ENCODE measurements at places on chromosomes 7 and 10.

DNA sequence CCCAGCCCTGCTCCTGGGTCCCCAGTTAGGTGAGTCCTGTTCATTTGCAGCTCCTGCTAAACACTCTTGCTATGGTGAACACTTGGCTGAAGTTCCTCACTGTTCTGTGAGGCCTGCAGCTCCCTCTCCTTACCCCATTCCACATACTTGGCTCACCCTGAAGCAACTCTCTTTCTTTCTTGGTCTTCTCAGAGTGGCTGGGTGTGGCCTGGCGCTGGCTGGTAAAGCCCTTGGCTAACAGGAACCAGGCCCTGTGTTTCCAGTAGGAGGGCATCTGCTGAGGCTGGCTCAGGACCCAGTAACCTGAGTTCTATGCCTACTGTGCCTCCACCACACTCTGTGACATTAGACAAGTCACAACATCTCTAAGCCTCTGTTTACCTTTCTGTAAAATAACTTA, 53.1 kb upstream of the COL13A1 start:
- no peak for DNase-seq

GRCh38 chr10:123833170-123833850, 58.3 kb downstream of the CPXM2 start:
- no peak for DNase-seq

DNA sequence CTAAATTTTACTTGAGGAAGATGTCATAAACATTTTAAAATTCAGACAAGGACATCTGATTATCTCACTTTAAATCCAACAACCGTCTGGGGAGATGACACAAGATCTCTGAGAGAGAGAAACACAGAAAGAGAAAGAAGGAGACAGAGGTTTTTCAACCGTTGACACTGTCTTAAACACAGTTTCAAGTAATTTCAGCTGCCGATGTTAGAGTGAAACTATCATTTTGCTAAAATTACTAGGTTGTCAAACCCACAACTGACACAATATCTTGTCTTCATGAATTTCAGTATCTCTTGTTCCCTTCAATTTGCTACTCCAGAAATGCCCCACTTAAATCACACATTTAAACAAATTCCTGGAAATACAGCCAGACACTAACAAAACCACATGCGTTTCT, 174.8 kb downstream of the RAPGEF5 start:
- no peak for DNase-seq

DNA sequence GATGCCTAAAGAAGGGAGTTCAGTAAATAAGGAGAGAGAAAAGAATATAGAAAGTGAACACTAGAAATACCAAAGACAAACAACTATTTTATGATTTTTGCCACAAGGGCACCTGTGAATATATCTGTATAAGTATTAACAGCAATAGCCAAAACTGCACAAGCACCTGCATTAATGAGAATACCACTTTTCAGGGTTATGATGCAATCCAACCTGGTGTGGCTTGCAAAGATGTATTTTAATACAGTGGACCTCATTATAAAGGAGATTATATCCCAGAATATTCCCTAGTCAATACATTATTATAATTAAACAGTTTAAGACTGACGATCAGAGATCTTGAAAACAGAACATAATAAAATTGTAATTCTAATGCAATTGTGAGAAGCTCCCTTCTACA, 4.0 kb downstream of the BRAF start:
- no peak for DNase-seq

GRCh38 chr7:82012453-82012852, 242.6 kb upstream of the HGF start:
- DNase-seq = no peak

GRCh38 chr7:100867776-100868485, 744 bp downstream of the TRIP6 start:
- DNase-seq = peak; percentile 48

- DNase-seq = no peak
These were observed 16.5 kb downstream of the FAM131B start for GRCh38 chr7:143346018-143346417.

DNA sequence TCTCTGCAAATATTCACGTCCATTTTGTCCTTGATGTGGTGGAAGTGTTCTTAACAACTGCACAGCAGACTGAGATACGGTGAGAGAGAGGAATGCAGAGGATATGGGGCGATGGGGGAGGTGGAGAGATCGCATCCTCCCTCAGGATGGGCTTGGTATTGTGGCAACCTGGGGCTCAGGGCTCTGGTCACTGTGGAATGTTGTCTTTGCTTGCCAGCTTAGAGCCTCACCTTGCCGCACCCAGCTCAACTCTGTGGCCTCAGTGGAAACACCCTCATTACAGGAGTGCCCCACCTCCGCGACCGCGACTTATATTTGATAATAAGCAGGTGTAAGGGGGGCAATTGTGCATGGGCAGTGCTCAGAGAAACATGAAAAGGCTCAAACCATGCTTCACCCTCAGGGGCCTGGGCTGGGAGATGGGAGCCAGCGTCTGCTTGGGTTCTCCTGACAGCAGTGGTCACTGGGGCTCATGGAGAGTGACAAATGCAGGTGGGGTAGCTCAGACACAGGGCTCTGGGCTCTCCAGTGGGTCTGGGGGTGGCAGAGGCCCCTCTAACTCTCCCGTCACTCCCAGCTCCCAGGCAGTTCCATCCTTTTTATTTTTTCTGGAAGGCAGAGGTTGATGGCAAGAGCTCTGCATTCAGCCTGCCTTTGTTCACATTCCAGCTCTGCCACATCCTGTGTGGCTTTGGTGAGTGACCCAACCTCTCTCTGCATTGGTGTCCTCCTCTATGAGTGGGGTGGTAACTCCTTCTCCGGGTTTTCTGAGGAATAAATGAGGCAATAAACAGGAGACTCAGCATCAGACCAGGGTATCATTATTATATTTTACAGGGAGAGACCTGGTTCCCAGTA, 43.1 kb upstream of the EMX2 start:
- DNase-seq = no peak

- DNase-seq = no peak
These were observed 142.5 kb upstream of the LRRTM3 start for GRCh38 chr10:66783316-66783715.

Measured in femur (tissue), 1 donor.